ENCODE measurements at places on chromosomes 3 and 15. TPM values are rescaled to one million over a fixed set of nuclear protein-coding genes. Genes with fewer than 3 reads are reported as not detected.

AADACL2 gene
- not detected for total RNA-seq

NAALADL2 gene
- total RNA-seq = 30.5 TPM

INTS14 gene
- total RNA-seq = 36.5 TPM

SEC22C gene
- 76.1 TPM for total RNA-seq

ISLR2 gene
- not detected for total RNA-seq

PPIP5K1 gene
- total RNA-seq = 21.0 TPM

WDR93 gene
- total RNA-seq = not detected

SLC15A2 gene
- 0.32 TPM for total RNA-seq

C3orf20 gene
- not detected for total RNA-seq

ANKUB1 gene
- total RNA-seq = 0.16 TPM

FBXO40 gene
- not detected for total RNA-seq

RLBP1 gene
- total RNA-seq = not detected

IL17RD gene
- total RNA-seq = 4.4 TPM

STAB1 gene
- 0.73 TPM for total RNA-seq

OR4F15 gene
- not detected for total RNA-seq

ALDH1A2 gene
- total RNA-seq = 1.2 TPM

LIPC gene
- total RNA-seq = 1.6 TPM

SERPINI2 gene
- not detected for total RNA-seq

RGMA gene
- 7.5 TPM for total RNA-seq

ONECUT1 gene
- total RNA-seq = not detected

GLDN gene
- total RNA-seq = 9.4 TPM

ALAS1 gene
- 50.0 TPM for total RNA-seq

ACVR2B gene
- total RNA-seq = 2.9 TPM

PLSCR2 gene
- not detected for total RNA-seq

SPINK8 gene
- total RNA-seq = not detected

TTLL13 gene
- 0.16 TPM for total RNA-seq

SNX1 gene
- total RNA-seq = 49.5 TPM

ACTC1 gene
- 1.6 TPM for total RNA-seq

DPPA4 gene
- 2.3 TPM for total RNA-seq

RTP1 gene
- not detected for total RNA-seq

STXBP5L gene
- total RNA-seq = not detected

TRAT1 gene
- not detected for total RNA-seq

MYO1E gene
- 155 TPM for total RNA-seq

ISL2 gene
- total RNA-seq = 0.12 TPM

KLHL40 gene
- total RNA-seq = not detected

ASB14 gene
- not detected for total RNA-seq

ARGFX gene
- total RNA-seq = not detected

C3orf18 gene
- 28.6 TPM for total RNA-seq

IL5RA gene
- not detected for total RNA-seq

SAXO2 gene
- total RNA-seq = 1.6 TPM

MUC13 gene
- not detected for total RNA-seq

NR2F2 gene
- 3.5 TPM for total RNA-seq

MESP2 gene
- total RNA-seq = 0.32 TPM

CHRFAM7A gene
- 2.2 TPM for total RNA-seq

MEX3B gene
- 2.3 TPM for total RNA-seq

TBL1XR1 gene
- 130 TPM for total RNA-seq

SLC28A2 gene
- total RNA-seq = not detected

LRRC31 gene
- not detected for total RNA-seq

IGSF11 gene
- not detected for total RNA-seq

Measured in hair follicle dermal papilla cell (primary cell).